Activated naive CD4-positive, alpha-beta T cell (primary cell): ENCODE measurements at places on chromosomes 1 and 21.

GRCh38 chr1:171983584-171983983 is 142.3 kb downstream of the DNM3 start:
- DNase-seq: no peak

DNA sequence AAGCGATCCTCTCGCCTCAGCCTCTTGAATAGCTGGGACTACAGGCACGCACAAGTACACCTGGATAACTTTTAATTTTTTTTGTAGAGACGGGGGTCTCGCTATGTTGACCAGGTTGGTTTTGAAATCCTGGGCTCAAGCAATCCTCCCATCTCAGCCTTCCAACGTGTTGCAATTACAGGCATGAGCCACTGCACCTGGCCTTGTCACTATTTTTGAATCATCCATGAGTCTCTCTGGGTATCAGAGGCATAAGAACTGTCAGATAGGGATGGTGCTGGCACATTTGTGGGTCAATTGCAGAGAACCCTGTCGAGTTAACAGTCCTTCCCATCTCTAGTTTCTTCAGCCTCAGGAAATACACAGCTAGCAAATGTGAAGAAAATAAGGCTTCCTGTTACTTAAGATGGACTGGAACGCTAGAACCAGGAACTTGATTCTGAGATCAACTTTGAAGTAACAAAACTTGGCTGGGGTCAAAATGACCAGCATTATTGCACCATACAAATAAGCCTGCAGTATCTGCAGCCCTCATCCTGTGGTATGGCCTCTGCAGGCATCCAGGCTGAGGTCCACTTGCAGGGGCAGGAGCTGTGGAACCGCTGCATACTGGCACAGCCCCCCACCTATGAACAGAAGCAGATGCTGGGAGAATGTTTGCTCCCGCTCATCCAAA is 124.3 kb upstream of the GADD45A start:
- no peak for DNase-seq

DNA sequence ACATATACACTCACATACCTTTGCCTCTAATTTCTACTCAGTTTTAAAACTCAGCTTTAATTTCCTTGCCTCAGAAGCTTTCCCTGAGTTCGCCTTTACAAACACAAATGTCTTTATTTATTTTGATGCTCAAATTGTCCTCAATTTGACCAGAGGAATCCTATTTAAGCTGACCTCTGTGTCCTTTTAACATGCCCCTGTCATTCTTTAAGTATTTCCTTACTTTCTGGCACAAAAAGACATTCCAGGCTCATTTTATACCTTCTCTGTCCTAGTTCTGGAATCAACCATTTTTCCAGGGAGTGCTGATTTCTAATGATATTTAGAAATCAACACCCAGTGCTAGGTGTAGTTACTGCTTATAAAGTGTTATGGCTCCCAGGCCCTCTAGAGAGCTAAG is 82.5 kb downstream of the OSBPL9 start:
- no peak for DNase-seq

GRCh38 chr1:221926441-221926840 is 184.6 kb upstream of the DUSP10 start:
- no peak for DNase-seq

GRCh38 chr1:20166051-20166450 is 19.8 kb upstream of the UBXN10 start:
- no peak for DNase-seq
